CD4-positive, alpha-beta T cell treated with Interleukin-21 for 1 hour (primary cell): ENCODE measurements at places on chromosomes 3 and 15.

DNA sequence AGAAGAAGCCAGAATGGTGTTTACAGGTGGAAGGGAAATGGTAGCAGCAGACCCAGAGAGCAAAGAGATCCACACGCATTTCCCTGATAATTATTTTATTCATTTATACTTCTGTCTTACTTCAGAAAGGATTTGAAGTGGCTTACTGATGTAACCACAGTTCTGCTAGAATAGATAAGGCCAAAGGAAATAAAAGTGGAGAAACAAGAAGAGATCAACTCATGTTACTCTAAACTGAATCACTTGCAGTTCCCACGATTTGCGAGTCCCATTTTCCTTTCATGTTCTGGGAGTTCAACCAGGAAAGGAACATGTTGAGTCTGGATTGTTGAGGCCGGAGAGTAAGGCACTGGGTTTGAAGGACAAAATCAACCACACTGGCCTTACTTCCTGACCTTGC lies 151.8 kb downstream of the MYRIP start:
- DNase-seq, result no peak

DNA sequence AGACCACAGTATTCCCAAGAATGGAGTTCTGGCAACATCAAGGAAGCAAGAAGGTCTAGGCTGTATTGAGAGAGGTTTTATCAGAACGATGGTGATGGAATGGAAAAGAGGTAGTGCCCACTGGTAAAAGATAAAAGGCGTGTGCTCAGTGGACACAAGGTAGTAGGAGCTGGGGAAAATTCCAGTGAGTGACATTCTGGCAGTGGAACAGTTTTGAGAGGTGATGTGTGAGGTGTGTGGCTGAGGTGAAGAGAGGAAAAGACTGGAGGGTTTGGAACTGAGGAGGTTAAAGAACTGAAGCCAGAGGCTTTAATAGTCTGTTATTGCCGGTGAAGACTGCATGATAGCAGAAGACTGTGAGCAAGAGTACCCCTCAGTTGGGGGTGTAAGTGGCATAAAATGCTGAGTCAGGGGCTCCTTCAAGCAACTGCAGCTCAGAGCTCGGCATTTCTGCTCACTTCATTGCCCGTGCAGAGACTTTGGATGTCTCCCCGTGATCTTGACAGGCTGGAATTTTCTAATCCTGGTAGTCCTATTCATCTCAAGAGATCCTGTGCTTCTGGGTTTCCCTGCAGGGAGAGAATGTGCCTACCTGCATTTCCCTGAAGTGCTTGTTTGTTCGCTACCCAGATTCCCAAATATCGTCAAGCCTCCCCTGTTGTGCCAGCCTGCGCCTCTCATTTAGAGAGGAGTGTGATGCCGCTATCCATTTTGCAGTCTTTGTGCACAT lies 191.0 kb downstream of the SATB1 start:
- no peak for DNase-seq

DNA sequence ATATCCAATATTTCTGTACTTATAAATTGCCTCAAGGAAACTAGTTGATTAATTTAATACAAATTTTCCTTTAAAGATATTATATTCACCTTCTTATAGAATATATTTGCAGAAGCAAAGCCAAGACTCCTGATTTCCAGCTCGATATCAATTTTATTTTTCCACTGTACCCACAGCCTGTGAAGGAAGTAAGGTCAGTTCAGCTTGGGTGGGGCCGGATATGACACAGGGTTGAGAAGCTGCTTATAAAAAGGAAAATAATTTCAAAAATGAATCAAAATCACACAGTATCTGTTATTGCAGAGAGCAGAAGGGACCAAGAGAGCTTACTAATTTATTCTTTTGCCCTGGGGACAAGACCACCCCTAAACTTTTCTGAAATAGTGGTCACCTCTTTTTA lies 491.4 kb downstream of the TUSC7 start:
- no peak for DNase-seq

DNA sequence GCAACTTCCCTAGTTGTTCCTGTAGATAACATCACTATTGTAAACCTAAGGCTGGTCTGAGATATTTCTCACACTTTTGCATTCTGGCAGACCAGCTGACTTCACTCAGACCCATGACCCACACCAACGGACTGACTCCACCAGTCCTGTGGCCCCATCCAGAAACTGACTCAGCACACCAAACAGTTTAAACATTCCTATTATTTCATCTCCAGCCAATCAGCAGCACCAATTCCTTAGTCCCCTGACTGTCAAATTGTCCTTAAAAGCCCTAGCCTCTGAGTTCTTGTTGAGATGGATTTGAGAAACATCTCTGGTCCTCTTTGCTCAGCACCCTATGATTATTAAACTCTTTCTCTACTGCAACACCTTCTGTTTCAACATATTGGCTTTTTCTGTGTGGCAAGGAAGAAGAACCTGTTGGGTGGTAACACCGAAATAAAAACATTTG lies 12.2 kb upstream of the IDH2 start:
- DNase-seq, result no peak

DNA sequence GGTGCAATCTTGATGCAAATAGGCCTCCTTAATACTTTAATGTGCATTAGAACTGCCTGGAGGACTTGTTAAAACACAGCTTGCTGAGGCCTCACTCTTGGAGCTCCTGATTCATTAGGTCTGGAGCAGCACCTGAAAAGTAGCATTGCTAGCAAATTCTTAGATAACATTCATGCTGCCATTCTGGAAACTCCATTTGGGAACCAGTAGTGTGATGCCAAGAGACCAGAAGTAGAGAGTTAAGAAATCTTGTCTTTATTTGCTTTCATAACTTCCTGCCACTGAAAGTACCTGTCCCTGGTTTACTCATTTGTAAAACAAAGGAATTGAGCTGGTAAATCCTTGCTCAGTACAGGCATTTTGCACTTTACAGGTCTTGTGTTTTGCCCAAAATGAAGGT lies 72.0 kb downstream of the RAP2B start:
- DNase-seq, result no peak

GRCh38 chr3:112605285-112605684 lies 35.7 kb downstream of the CCDC80 start:
- DNase-seq, result no peak

DNA sequence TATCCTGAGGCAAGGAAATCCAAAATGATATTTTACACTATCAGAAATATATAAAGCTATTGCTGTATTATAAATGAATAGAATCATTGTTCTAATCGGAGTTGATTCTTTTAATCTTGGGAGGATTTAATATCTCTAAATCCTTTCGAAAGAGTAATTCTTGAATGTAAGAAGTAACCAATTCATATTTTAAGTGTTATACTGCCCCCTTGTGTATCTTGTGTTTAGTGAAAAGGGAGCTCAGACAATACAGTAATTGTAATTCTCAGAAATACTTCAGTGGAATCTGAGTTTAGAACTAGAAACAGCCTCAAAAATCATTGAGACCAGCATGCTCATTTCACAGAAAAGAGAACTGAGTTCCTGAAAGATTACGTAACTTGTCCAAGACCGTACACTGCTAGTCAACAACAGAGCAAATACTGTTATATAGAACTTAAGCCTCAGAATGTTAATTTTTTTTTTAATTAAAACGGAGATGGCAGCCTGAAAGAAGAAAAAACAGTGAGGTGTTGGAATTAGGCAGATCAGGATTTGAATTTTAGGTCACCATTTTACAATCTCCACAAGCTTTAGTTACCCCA lies 42.9 kb downstream of the PLCH1 start:
- peak; percentile 50 for DNase-seq

DNA sequence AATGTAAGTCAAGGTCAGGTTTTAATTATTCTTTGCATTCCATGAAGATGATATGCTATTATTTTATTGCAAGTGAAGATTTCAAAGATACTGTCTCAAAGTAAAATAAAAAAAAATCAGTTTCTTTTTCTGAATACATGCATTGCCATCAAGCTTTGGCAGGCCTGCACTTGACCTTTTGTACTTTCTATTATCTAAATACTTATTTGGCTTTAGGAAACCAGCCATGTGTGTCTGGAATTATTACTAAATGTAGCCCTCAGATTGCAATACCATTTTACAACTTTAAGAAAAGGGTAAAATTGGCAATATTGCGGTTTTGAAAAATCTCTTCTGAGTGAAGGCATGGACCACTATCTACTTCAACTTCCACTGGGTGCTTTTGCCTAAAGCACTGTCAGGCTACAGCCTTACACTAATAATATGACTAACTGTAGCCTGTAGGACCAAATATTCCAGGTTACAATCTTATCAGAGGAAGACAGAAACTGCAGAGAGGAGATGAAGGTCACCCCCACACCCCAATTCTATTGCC lies 349.4 kb upstream of the DCBLD2 start:
- DNase-seq, result no peak

GRCh38 chr3:39144095-39144747 lies 9.2 kb downstream of the CSRNP1 start:
- no peak for DNase-seq

DNA sequence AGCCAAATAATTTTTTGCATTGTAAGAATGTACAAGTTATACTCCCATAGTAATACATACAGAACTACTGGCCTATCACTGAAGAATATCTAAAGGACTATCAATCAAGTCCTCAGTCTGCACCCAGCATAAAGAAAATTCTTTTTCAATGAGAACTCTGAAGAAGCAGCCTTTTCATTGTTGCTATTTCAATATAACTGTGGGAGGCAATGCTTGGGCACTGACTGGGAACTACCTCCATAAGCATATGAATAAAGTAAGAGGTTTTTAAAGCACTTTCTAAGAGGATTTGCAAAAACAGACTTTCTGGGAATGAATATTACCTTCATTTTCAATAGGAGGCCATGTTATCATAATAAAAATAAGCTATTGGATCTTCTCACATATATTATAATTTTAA lies 24.6 kb upstream of the NECTIN3 start:
- DNase-seq, result no peak

- no peak for DNase-seq
Observed at GRCh38 chr3:37819591-37819990, 42.1 kb upstream of the CTDSPL start.

GRCh38 chr3:126355777-126356372 lies 1.3 kb downstream of the KLF15 start:
- no peak for DNase-seq

DNA sequence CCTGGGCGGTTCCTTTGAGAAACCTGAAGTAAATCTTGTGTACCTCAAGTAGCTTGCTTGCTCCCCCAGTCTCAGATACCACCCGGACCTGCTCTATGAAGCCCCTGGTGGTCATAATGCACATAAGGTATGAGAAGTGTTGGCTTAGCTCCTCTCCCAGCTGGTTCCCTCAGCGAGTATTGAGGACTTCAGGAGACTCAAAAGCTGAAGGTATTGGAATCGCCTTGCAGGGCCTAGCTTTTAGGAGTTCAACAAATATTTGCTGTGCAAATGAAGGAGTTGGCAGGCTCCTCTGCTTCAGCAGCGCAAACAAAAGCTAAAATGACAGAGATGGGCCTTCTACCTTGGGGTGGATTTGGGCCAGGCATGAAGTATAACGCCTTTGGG lies 1.7 kb downstream of the CMTM8 start:
- DNase-seq, result peak; percentile 63

- DNase-seq, result no peak
Observed at GRCh38 chr3:178459038-178459410, 77.2 kb upstream of the KCNMB2 start.

GRCh38 chr15:84982301-84982920 lies 755 bp downstream of the PDE8A start:
- DNase-seq, result peak; percentile 69

DNA sequence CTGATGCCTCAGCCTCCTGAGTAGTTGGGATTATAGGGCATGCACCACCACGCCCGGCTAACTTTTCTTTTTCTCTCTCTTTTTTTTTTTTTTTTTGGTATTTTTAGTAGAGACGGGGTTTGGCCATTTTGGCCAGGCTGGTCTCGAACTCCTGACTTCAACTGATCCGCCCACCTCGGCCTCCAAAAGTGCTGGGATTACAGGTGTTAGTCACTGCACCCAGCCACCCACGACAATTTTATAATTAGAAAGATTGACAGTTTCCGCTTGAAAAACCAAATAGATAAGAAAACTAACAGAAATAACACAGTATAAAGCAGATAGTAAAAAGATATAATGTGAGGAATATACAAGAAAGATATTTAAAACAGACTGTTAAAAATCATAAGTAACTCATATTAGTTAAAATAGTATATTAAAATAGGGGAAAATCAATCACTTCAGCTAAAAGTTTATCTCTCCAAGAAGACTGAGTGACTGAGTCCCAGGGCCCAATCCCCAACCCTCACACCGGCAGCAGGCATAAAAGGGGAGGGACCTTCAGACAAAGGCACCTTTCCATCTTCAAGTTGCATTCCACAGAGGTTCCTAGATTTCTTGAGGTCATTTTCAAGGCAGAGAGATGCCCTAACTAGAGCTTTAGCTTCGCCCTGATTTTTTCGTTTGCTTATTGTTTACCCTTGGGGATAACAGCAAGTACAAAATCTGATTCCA lies 1.4 kb upstream of the WHAMM start:
- DNase-seq, result no peak

DNA sequence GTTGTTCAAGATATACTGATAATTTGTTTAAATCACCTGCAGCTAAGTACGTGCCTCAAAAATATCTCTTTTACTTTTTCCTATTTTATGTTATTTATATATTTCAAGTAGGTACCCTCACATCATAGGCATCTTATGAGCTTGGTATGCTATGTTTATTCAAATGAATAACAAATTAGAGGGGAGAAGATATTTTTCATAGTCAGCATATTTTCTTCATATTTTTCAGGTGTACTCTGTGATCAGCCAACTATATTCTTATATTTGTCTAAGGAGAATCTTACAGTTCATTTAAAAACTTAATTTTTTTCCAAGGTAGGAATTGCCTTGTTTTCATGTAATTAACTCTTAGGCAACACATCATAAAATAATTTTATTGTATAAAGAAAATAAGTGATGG lies 421.1 kb upstream of the GRM7 start:
- no peak for DNase-seq

DNA sequence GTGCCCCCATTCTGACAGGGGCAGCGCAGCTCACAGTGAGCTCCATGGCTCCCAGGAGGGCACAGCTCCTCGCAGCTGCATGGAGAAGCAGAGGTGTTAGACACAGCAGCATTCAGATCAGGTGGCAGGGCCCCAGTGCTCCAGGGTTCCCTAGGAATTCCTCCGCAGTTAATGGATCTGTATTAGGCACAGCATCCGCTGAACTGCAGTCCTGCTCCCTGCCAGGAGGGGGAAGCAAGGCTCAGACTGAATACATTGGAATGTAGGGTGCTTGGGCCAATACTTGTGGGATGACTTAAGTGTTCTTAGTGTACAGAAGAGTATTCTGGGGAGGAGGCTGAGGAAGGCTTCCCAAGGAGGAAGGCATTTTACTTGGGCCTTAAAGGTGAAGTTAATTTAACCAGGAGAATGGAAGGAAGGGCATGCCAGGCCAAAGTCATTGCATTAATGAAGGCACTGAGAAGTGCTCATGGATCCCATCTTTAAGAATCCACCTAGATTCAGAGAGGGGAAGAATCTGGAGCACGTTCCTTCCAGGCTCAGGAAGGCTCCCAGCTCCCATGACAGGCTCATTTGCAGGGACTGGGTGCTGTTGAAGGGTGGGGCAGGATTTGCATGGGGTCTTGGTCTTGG lies 111.6 kb downstream of the RAB11A start:
- DNase-seq, result peak; percentile 25
